ENCODE measurements at places on chromosomes 4 and X. TPM values are rescaled to one million over a fixed set of nuclear protein-coding genes. Genes with fewer than 3 reads are reported as not detected.

GRCh38 chr4:189177130-189177529 lies 763.5 kb upstream of the FRG1 start:
- DNase-seq: no peak

DNA sequence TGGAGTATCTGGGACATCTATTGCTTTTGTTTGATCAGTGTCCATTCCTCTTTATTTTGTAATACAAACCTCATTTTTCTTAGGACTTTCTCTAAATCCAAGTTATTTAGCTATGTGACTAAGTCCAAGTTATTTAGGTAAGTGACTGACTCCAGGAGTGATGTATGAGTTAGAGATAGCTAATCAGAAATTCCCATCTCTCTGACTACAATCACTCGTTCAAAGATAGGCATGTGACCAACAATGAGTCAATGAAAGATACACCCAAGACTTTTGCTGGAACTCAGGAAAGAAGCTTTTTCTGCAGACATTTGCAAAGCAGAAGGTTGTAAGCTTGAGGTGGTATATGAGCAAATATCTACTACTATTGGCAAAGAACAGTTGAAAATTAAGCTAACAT lies 72.5 kb upstream of the KCNIP4 start:
- DNase-seq: no peak

- DNase-seq: no peak
These were observed 28.8 kb downstream of the FGF2 start for GRCh38 chr4:122855353-122855890.

GRCh38 chr4:89110986-89111832 lies at the start of gene TIGD2:
TIGD2 (plus strand) TSS chr4:89111533; CDS start chr4:89112975, 1,442 bp downstream.
- peak; percentile 85 for DNase-seq

GRCh38 chrX:136780763-136781162 lies at the start of gene ARHGEF6:
ARHGEF6 (minus strand) TSS chrX:136780932; CDS start chrX:136780882, 50 bp downstream.
- peak; percentile 64 for DNase-seq

DNA sequence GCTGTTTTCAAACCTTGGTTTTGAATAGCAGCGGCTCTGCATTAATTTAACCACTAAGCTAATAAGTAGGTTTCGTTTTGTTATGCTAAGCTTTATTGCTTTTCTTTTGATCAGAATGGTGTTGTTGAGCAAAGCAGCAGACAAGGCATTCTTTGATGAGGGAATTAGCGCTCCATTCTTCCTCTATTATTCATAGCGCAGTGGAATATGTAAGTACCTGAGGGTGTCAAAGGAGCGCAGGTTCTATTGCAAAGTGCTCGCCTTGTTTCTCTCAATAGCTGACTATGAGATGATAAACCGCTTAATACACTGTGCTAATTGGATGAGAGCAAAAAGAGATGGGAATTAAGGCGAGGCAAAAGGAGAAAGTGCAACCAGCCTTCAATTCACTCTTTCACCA lies 16.3 kb downstream of the ARX start:
- DNase-seq: no peak

DNA sequence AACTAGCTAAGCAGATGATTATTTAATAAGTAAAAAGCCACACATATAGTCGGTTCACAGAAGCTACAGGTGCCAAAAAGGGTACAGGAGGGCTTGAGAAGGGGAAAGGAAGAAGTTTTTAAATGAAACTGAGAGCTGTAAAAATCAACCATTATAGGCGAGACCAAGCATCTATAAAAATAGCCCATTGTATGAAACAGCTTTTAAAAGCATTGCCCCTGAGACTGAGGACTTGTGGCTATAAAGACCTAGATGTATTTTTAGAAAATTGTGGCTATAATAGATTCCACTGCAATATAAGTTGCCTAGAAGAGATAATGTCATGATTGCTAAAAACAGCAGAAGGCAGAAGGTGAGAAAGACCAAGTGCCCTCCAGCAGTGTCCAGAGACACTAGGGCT lies 15.0 kb upstream of the TTC29 start:
- DNase-seq: no peak

DNA sequence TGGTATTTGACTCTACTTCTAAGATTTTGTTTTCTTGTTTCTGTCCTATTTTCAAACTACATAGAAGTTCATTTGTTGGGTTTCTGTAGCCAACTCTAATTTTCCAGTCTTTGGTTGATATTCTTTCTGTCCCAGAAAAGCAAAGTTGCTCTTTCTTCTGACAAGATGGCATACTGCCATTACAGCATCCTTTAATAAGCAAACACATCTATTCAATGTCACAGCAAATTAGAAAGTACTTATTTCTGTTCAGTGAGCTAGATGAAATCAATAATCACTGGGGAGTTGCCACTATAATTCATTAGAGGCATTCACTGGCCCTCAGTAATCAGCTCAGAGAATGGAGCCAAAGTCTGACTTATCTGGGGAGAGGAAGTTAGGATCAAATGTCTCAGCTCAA lies 1258.0 kb upstream of the IGFBP7 start:
- DNase-seq: no peak

DNA sequence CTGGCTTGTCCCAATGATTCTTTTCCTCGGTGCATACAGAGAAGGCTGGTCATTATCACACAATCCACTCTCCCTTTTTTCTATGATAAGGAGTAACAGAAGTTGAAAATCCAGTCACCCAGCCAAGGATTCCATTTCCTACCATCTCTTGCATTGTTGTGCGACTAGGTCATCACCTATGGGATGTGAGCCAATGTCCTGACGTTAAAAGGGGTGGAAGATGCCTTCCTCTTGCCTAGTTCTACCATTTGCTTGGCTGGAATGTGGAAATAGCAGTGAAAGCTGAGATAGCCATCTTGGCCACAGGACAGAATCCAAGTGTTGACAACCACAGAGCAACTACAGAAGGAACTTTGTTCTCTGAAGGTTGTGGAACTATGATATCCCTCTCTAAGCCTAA lies 132.2 kb upstream of the KIT start:
- DNase-seq: peak; percentile 55

DNA sequence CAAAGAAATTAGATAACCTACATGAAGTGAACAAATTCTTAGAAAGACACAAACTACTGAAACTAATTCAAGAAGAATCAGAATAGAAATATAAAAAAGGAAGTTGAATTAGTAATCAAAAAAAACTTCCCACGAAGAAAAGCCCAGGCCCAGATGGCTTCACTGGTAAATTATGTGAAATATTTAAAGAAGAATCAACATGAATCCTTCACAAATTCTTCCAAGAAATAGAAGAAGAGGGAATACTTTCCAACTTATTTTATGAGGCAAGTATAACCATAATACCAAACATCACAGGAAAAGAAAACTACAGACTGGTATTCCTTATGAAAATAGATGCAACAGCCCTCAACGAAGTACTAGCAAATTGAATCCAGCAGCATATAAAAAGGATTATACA lies 30.7 kb downstream of the MOSPD2 start:
- no peak for DNase-seq

DNA sequence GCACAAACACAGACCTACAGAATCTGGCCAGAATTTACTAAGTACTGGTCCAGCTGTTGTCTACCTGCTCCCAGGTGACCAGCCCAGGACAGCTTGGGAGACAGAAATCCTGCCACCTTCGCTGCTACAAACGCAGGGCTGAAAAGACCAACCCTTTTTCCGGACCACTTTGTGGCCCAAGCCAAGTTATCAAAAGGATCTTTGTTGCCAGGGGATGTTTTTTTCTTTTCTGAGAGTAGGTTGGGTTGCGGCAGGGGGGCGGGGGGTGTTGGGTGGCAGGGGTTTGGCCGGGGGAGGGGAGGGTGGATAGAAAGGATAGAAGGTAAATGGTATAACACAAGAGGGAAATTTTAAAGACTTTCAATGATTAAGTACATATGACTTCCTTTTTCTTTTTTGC lies 63.4 kb downstream of the STOX2 start:
- DNase-seq: no peak

- DNase-seq: peak; percentile 96
These were observed 176.7 kb downstream of the LDB2 start for GRCh38 chr4:16721613-16722291.

GRCh38 chr4:12178614-12179610 lies 750.2 kb upstream of the HS3ST1 start:
- DNase-seq: no peak

DNA sequence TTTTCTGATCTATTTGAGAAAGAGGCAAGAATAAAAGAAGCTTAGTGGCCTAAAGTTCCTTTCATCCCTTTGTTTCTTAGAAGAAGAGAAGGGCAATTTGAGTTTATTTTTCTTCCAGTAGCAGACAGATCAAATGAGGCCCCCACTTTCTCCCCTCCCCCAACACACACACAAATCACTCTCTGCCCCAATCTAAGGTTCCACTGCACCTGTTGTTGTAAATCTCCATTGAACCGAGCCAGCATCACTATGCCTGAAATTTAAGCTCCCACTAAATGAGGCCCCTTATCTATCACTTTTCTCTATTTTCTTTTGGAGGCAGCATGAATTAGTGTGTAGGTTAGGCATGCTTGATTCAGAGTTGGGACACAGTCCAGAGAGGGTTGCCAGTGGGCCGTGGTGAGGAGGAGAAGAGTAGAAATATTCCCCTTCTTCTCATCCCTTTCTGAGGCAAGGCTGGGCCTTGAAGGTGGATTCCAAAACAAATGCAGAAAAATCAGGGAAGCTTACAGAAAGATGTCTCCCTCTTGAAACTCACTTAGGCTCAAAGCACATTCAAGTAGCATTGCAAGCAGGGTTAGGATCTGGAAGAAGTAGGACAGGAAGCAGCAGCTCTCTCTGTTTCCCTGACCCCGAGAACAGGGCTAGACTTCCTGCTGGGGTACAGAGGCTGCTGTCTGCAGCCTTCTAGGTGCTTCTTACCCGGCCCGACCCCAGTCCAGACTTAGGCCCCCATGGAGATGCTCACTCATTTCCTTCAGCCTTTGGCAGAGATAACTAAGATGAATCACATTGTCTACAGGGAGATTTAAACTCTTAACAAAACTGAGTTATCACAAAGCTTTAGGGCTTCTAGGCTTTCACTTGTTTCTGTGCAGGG lies 70.7 kb downstream of the RASL11B start:
- DNase-seq: no peak

- DNase-seq: peak; percentile 53
These were observed 30.1 kb downstream of the NEIL3 start for GRCh38 chr4:177339477-177340374.

DNA sequence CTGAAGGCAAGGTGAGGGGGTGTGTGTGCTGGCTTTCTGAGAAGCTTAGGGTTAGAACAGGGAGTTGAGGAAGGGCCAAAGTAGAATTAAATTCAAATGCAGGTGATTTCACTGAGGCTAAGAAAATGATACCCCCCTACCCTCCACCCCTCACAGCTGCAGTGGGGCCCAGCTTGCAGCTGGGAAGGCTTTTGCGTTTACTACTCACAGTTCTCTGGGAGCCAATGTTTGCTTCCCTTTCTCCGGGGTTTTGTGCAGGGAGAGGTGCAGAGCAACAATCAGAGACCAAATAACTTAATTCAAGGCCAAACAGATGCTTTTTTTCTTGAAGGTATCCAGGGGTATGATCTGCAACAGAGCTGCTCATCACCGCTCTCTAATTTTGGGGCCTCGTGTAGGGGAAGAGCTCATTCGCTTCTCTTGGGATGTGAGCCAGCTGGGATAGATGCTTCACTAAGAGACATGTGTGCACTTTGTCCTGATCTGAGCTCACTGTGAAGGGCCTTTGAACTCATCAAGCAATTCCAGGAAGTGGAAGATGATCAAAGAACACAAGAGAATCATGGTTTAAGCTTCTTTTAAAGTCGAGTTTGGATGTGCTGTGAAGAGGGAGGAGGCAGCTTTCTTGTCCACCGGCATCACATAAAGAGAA lies 122.7 kb upstream of the C1GALT1C1 start:
- no peak for DNase-seq

GRCh38 chrX:42276982-42277690 lies 353.8 kb upstream of the CASK start:
- no peak for DNase-seq

DNA sequence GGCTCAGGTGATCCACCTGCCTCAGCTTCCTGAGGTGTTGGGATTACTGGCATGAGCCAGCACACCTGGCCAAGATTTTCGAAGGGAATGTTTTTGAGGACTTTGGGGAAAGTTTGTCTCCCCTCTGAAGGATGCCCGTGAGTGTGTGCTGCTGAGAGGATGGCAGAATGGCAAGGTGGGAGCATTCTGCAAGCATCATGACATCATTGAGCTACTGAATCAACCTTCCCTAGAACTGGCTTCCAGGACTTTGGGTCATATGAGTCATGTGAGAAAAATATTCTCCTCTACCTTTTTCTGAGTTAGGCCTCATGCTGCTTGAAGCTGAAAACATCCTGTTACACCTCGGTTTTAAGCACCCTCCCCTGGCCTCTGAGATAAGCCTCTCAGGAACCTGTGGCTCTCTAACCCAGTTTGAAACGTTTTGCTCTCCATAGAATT lies 31.0 kb downstream of the TMEM131L start:
- no peak for DNase-seq

DNA sequence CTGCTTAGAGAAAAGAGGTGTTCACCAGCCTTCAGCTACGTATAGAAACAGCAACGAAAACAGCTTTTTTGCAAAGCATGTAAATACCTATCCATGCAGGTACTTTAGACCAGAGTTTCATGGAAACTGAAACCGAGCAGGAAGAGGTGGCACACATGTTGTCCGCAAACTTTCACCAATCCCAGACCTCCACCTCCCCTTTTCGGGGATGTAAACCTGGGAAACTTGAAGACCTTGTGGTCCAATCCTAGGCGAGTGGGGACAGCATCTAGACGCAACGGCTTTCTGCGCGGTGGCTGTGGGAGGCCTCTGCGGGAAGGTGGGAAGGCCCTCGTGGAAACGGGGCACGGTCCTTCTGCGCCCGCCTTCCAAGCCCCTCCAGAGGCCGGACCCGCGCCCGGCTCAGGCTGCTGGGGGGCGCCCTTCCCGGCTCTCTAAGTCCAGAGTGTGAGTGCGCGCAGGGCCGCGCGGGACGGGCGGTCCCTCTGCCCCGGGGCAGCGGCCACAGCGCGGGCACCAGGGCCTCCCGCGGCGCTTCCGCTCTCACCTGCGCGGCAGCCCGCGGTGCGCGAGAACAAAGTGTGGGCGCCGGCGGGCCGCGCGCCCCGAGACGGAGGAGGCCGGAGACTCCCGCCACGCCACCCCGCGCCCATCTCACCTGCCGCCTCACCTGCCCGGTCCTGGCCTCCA lies 830 bp upstream of the SHROOM2 start:
- DNase-seq: no peak

Gene SSX2
- total RNA-seq: not detected

Gene CSAG2
- total RNA-seq: not detected

Gene ITIH6
- total RNA-seq: not detected

Gene PABPC1L2B
- total RNA-seq: not detected

Gene VCX3A
- total RNA-seq: not detected

Gene OPHN1
- total RNA-seq: 9.0 TPM

Gene MXRA5
- 45.4 TPM for total RNA-seq

Gene TCP11X2
- total RNA-seq: not detected

Gene RAB33A
- 1.3 TPM for total RNA-seq

Gene ANKRD17
- total RNA-seq: 53.5 TPM

Gene TMEM47
- 32.2 TPM for total RNA-seq

Gene NPNT
- total RNA-seq: under 0.01 TPM

Gene NAP1L5
- 5.5 TPM for total RNA-seq

Gene TMEM255A
- total RNA-seq: not detected

Gene GJB1
- total RNA-seq: not detected

Gene ADGRA3
- total RNA-seq: 24.8 TPM

Gene PHOX2B
- total RNA-seq: not detected

All from fibroblast of villous mesenchyme (primary cell).